Umbilical cord (tissue), 2 donors: ENCODE measurements at places on chromosomes 4 and X. TPM values are rescaled to one million over a fixed set of nuclear protein-coding genes. Genes with fewer than 3 reads are reported as not detected.

DNA sequence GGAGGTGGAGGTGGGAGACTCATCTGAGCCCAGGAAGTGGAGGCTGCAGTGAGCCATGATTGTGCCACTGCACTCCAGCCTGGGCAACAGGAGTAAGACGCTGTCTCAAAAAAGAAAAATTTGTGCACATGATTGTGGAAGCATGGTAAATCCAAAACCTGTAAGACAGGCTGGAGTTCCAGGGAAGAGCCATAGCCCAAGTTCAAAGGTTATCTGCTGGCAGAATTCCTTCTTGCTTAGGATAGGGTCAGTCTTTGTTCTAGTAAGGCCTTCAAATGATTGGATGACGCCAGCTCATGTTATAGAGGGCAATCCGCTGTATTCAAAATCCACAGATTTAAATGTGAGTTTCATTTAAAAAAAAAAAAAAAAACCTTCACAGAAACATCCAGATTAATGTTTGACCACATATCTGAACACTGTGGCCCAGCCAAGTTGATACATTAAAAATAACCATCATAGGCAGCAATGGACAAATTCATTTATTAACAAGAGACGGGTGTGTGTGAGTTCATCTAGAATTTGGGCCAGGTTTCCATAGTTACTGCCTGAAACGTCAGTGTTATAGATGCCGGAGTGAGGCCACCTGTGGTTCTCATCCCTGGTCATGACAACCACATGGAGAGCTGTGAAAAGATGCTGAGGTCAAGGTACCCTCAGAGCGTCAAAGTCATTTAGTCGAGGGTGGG lies 35.2 kb upstream of the SLC2A9 start:
- no peak for DNase-seq

DNA sequence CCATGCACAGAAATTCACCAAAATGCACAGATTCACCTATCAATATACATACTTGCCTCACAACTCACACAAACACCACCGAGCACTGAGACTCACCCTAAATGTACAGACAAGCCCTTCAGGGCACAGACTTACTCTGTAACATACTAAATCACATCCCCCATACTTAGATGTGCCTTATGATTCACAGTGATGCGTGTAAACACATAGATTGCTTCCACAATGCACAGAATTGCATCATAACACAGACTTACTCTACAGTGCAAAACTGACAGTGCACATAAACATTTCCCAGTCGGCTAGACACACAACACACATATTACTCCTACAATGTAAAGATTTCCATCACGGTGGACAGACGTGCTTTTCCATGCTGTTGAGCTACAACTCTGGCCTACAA lies 6.2 kb downstream of the LINC00632 start:
- no peak for DNase-seq

DNA sequence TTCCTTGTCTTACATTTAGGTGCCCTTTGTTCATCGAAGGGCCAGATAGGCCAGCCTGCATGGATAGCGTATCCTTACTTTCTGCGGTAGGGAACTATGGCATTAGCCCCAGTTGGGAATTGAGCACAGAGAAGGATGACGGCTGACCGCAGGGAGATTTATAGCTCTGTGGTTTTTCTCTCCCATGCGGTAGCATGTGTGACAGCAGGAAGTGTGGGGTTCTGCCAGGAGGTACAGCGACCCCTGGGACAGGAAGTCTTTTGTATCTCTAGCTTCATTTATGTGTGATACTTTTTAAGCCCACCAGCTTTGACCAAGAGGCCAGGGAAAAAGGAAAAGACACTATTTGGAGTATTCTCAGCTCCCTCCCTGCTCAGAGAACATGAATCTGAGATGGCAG lies 33.1 kb downstream of the GAB3 start:
- DNase-seq: no peak

- no peak for DNase-seq
These were observed 106.9 kb upstream of the ACSL4 start for GRCh38 chrX:109839694-109840567.

Gene PIM2
- 7.9 TPM for total RNA-seq
